Dermis blood vessel endothelial cell (primary cell): ENCODE measurements at places on chromosomes 2 and 18. TPM values are rescaled to one million over a fixed set of nuclear protein-coding genes. Genes with fewer than 3 reads are reported as not detected.

DNA sequence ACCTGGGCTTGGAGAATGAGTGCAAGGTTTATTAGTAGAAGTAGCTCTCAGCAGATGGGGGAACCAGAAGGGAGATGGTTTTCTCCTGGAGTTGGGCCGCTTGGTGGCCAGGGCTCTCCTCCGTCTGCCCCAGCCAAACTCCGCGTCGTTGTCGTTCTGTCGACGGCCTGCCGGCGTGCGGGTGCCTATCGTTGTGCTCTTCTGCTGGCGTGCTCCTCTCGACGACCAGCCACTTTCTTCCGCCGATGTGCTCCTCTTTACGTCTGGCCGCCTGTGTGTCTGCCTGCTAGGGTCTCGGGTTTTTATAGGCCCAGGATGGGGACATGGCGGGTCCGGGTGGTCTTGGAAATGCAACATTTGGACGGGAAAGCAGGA is 119.1 kb downstream of the BMPR2 start:
- DNase-seq: no peak

DNA sequence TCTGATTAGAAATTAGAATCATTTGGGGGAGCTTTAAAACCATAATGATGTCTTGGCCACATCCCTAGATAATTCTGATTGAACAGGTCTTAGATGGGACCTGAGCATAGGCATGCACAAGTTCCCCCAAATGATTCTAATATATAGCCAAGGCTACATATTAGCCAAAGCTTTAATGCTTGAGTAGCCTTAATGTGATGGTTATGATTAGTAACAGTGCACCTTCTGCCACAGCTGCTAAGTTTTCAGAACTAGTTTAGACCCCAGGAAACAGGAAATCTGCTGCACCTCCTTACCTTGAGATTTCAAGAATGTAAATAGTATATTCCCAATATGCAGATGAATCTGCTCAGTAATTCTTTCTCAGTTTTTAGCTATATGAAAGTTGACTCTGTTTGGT is 119.8 kb downstream of the PTPN4 start:
- no peak for DNase-seq

CDCA7 gene
- total RNA-seq: 5.4 and 13.2 TPM in 2 replicates

LYG2 gene
- total RNA-seq: not detected in 2 replicates

DNA sequence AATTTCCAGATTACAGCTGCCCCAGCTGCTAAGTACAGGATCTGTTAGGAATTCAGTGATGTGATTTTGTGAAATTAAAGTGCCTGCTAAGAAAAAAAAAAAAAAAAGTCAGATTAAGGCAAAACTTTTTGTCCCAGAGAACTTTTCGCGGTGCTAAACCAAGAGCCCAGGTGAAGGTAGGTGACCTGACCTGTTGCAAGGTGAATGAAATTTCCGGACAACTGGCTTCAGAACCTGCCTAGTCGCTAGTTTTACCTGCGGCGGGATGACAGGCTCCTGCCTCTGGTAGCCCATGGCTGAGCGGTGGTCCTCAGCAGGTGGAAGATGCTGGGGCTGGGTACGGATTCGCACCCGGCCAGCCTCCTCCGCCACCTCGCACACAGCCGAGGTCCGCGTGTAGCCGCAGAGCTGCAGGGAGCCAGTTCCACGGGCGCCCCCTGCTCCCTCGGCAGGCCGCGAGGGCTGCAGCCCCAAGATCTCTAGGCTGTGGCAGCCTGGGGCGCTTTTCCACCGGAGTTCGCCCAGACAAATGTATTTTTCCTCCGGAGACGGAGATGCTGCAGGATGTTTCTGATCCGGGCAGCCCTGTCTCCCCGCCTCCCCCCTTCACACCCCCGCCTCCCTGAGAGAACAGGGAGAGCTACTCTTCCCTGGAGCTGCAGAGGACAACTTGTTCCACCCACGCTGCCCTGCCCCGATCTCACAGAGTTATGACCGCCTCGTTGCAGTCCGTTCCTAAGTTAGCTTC is at the start of gene SLC38A11:
Gene SLC38A11 (minus strand): TSS at position 572 of the 748 bp plus-strand sequence. CDS start 278 bp downstream, at position 294.
- DNase-seq: peak; percentile 6

DNA sequence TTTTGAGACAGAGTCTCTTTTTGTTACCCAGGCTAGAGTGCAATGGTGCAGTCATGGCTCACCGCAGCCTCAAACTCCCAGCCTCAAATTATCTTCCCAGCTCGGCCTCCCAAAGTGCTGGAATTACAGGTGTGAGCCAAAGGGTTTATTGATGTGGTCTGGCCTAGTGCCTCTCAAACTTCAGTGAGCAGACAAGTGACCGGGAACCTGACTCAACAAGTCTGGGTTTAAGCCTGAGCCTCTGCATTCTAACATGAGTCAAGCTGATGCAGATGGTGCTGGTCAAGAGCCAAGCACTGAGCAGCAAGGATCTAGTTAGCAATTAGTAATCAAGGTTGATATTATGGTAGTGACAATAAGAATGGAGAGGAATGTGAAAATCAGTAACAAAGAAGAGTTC is 21.3 kb downstream of the CDK15 start:
- DNase-seq: no peak

TDRD15 gene
- not detected in 2 replicates for total RNA-seq

NT5C1B gene
- not detected in 2 replicates for total RNA-seq

- no peak for DNase-seq
Observed at GRCh38 chr2:108945969-108946368, 43.1 kb downstream of the EDAR start.

MEIS1 gene
- total RNA-seq: 1.3 and 3.4 TPM in 2 replicates

- DNase-seq: no peak
Observed at GRCh38 chr2:3122525-3122924, 255.1 kb downstream of the EIPR1 start.

DNA sequence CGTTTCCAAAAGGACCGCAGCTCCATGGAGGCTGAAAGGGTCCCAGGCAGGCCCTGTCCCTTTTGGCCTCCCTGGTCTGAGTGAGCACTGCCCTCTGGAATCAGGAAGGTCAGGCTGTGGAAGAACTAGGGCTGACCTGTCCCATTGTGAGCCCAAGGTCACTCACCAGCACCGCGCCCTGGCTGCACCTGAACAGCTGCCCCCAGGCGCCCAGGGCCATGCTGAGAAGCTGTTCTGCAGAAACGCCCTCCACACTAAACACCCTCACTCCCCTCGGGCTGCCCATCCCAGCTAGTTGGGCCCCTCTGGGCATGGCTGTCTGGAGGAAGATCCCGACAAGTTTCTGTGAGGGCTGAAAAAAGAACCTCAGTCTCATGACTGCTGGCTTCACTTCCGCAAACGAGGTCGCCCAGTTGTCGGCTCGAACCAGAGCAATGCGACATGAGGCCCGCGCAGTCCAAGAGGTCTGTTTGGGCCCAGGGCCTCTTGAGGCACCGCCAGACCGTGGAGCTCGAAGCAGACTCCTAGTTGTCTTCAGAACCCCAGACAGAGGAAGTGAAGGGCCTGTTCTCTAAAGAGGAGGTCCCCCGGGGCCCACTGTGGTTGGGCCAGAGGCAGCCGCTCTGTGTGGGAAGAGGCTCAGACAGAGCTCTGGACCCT is 64.4 kb downstream of the INPP5D start:
- DNase-seq: no peak

DNA sequence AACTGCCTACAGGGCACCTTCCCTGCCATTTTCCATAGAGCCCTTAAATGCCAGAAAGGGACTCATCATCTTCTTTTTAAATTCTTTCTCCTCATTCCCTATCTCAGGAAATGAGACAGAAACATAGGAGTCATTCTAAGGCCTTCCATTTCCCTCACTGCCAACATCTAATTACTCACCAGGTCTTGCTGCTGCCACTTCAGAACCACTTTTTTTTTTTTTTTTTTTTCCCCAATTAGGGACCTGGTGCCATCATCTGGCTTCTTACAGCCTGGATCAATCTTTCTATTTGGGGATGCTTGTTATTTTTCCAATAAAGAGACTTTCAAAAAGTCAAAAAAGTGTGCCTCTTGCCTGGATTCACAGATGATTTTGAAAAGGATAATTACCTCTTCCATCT is 373.4 kb downstream of the LPIN1 start:
- no peak for DNase-seq

DNA sequence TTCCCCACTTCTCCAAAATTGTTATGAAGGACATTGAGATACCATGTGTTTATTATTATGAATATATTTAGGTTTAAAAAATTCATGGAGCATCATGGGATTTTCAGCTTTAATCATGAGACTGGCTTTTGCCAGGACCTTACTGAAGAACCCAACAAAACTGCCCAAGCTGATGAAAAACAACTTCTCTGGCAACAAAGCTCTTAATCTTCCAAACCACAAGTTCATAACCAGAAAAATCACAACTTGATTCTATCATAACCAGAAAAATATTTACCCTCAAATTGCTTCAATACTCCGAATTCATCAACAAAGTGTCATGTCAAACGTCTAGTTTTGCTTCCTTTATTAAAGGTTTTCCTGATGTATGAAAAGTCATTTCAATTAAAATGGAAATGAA is 971.8 kb upstream of the ACVR2A start:
- DNase-seq: no peak

COL5A2 gene
- total RNA-seq: 72.6 and 87.1 TPM in 2 replicates

DNA sequence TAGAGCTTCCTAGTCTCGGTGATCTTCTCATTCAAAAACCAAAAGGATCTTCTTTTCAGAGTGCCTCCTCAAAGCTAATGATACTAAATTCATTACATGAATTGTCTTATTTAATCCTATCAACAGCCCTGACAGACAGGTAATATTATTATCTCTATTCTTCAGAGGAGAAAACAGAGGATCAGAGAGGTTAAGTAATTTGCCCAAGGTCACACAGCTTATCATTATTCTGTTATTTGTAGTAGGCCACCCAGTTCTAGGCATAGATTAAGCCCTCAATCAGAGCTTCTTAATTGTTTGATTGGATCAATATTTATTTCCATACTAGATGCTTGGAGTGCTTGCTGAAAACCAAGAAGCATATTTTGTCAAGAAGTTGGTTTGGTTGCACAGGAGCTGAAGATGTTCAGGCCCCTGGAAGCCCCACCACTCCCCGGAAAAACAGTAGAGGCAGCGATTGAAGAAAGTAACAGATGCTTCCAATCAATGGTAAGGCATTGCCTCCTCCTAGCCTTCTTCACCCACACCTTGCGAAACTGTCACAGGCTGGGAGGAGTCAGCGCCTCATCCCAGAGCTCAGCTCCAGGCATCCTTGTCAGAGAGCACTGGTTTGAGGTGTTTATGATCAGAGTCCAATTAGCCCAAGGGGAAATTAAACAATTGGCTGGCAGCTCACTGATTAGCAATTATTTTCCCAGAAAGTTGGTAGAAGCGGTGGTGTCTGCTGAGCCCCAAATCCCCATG is 487.2 kb downstream of the BCL11A start:
- no peak for DNase-seq

- DNase-seq: no peak
Observed at GRCh38 chr2:158125756-158126498, 24.3 kb downstream of the UPP2 start.

DNA sequence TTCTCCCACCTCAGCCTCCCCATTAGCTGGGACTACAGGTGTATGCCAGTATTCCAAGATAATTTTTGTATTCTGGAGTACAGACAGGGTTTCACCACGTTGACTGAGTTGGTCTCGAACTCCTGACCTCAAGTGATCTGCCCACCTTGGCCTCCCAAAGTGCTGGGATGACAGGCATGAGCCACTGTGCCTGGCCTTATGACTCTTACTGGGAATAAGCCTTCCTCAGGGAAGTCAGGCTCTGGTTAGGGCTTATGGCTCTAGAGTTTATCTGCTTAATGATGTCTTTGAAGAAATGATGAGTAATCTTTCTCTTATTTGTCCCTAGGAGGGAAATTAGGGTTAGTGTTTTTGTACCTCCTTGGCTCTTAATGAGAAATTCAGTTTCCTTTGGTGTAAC is 187.7 kb downstream of the FAM210A start:
- no peak for DNase-seq

VWA3B gene
- not detected in 2 replicates for total RNA-seq

GRCh38 chr2:9241233-9241632 is 34.6 kb downstream of the ASAP2 start:
- DNase-seq: no peak

LYG1 gene
- 0.28 and 1.2 TPM in 2 replicates for total RNA-seq

SP9 gene
- total RNA-seq: not detected in 2 replicates

DUSP11 gene
- total RNA-seq: 23.9 and 34.2 TPM in 2 replicates

DNA sequence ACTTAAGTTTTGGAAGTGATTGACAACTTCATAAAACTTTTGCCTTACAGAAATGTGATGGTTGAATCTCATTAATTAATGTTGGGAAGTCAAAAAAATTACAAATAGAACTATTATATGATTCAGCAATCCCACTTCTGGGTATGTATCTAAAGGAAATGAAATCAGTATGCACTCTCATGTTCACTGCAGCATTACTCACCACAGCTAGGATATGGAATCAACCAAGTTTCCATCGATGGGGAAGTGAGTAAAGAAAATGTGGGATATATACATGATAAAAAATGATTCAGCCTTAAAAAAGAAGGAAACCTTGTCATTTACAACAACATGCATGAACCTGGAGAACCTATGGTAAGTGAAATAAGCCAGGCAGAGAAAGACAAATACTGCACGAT is 112.4 kb upstream of the WDR75 start:
- DNase-seq: peak; percentile 80

DNA sequence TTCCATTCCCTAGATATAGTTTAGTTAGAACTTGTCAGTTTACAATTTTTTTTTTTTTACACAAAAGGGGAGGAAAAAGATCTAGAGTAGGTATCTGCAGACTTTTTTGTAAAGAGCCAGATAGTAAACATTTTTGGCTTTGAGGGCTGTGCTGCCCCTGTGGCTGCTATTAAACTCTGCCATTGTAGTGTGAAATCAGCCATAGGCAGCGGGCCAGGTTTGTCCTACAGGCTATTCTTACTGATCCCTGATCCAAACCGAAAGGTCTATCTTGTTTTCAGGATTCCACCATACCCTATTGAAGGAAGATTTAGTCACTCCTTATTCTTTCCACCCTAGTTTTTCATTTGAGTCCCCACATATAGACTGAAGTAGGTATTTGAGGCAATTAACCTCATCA is 203.4 kb downstream of the RND3 start:
- no peak for DNase-seq

PLB1 gene
- total RNA-seq: 0.05 and 1.0 TPM in 2 replicates

GRCh38 chr18:3207565-3207964 is 12.2 kb downstream of the MYOM1 start:
- DNase-seq: no peak

DNA sequence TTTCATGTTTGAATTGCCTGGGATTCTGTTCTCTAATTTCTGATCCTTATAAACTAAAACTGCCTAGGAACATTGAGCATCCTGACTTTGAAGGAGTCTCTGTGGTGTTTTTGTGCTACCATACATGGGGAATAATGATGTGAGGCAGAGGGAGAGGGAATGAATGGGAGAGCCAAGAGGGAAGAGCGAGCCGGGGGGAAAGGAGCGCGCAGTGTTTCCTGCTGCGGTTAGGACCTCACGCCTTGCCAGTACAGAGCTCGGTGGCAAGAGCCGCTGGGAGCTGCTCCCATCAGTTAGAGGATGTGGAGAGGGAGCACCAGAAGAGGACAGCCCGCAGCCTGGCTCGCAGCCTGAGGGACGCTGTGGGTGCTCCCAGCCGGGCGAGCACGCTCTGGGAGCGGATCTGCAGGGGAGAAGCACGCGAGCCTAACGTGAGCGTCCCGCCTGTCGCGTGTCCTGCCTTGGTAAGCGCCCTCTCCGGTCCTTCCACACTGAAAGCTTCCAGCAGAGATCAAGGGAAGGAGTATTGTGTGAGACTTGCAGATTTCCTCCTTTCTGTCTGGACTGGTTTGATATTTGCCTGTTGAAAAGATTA is 114.7 kb downstream of the FAM210A start:
- DNase-seq: peak; percentile 35

STAT4 gene
- total RNA-seq: 0.51 and 1.6 TPM in 2 replicates
